ENCODE measurements at places on chromosomes 16 and 17. TPM values are rescaled to one million over a fixed set of nuclear protein-coding genes. Genes with fewer than 3 reads are reported as not detected.

Gene CTRB2
- 36,704 TPM for total RNA-seq

Gene ITGAD
- not detected for total RNA-seq

Gene TXNDC17
- 34.6 TPM for total RNA-seq

Gene KRTAP1-1
- total RNA-seq, result not detected

Gene ZNF423
- 2.9 TPM for total RNA-seq

Gene TBC1D3H
- total RNA-seq, result not detected

Gene RAC3
- total RNA-seq, result 1.1 TPM

Gene CTRB1
- total RNA-seq, result 22,259 TPM

Gene GALNS
- total RNA-seq, result 19.2 TPM

Gene KRTAP2-1
- not detected for total RNA-seq

Data from pancreas (tissue), 10 donors.